ENCODE measurements at places on chromosomes 16 and 17. TPM values are rescaled to one million over a fixed set of nuclear protein-coding genes. Genes with fewer than 3 reads are reported as not detected.

Gene C17orf58
- total RNA-seq: 12.9 TPM

Gene P2RX1
- total RNA-seq: not detected

Gene PLXDC1
- 0.61 TPM for total RNA-seq

DNA sequence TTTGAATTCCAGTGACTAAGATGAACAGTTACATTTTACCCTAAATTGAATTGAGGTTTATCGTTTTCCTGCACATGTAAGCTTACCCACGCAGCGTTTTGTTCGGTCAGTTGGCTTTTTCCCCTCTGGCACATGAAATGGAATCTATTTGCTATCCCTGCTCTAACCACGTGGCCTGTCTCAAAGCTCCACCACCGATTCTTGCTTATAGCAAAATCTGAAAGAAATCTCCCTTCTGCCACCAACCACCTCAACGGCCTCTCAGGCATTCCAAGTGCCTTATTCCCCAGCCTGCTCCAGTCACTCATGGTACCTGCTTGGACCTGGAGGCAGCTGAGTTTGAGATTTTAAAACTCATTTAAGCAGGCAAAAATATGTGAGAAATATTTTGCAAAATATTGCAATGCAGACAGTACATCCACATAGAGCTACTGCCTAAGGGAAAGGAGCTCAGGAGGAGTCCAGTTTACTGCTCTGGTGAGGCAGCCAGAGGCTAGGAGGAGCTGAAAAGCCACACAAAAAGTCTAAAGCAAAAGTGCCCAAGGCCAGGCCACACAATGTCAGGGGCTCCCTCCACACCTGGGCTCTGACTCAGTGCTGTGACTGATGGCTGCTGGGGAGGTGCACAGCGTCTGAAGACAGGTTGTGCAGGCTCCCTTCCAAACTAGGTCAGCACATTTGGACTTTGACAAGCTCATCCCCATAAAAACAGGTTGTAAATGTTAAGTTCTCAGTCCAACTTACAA, 26.4 kb downstream of the ARHGAP17 start:
- peak overlapping the region; percentile 56 for H3K4me3 ChIP-seq
- H3K27me3 ChIP-seq: no peaks in the 10 kb centered on the region
- peaks cover 60% of the 10 kb centered on the region for H3K4me1 ChIP-seq
- peak; percentile 68 for DNase-seq

DNA sequence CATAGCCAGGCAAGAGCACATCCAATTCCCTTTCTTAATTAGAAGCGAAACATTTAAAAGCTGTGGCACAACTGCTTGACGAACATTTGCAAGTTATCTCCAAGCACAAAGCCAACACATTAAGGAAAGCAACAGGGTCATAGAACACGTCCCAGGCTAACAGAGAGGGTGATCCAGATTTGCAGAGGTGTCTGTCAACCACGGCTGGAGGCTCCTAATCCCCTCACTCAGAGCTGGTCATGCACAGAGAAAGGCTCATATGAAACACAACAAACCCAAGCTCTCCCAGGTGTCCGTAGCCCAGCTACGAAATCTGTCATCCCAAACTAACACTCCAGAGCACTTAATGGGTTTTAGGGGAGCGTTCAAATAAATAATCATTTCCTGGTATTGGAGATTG, 276.1 kb downstream of the SLC39A11 start:
- no peak for DNase-seq
- H3K4me1 ChIP-seq: peaks cover 6% of the 10 kb centered on the region
- no peak overlapping the region for H3K4me3 ChIP-seq
- H3K36me3 ChIP-seq: peaks cover 8% of the 10 kb centered on the region

DNA sequence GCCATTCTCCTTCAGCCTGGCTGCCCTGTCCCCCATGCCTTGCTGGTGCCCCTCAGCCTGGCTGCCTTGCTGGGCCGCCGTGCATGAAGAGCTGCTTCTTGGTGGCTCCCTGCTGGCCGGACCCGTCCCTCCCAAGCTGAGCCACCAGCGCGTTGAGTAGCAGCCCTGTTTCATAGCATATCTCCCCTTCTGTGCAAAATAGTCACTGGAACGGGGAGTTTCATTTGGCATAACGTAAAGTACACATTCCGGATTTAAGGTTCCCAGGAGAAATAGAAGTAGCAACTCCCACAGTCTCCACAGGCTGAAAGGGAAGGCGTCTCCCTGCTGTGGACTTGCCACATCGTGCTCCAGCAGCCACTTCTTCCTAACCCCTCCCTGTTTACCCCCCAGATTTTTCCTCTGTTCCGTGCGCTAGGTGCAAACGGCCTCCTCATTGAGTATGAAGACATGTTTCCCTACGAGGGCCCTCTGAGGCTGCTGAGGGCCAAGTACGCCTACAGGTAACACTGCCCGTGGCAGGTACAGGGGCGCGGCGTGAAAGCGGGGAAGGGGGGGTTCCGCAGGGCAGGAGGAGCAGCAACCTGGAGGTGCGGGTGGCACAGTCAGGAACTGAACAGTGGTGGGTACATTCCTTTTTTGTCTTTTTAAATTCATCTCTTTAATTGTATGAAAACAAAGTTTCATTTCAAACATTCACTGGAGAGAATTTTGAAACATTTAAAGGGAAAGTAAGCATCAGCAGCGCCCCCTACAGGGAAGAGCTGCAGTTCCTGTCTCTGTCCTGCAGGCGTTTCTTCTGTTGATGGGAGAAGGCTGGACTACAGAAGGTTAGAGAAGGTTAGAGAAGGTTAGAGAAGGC, 5.8 kb upstream of the OGFOD3 start:
- H3K27me3 ChIP-seq: no peaks in the 10 kb centered on the region
- peak; percentile 47 for DNase-seq
- no peak overlapping the region for H3K27ac ChIP-seq
- no peaks in the 10 kb centered on the region for H3K4me1 ChIP-seq

DNA sequence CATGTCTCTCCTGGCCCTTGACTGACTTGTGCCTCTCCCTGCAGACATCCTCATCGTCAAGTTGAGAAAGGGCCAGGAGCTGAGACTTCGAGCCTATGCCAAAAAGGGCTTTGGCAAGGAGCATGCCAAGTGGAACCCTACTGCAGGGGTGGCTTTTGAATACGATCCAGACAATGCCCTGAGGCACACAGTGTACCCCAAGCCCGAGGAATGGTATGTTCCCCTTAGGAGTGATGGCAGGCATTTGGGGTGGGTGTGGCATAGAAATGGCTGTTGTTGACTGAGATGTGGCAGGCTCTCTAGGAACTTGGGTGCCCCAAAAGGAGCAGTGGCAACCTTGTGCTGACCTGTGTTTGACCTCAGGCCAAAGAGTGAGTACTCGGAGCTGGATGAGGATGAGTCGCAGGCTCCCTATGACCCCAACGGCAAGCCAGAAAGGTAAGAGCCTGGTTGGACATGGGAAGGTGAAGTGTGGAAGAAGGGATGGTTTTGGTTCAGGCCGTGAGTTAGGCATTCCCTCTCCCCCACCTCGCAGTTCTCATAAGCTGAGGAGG, 7.5 kb downstream of the POLR2C start:
- H3K36me3 ChIP-seq: peaks cover 56% of the 10 kb centered on the region
- no peaks in the 10 kb centered on the region for H3K27me3 ChIP-seq
- peak; percentile 65 for DNase-seq
- no peak overlapping the region for H3K27ac ChIP-seq
- H3K4me1 ChIP-seq: peaks cover 2% of the 10 kb centered on the region

GRCh38 chr17:27511168-27511883, 55.1 kb downstream of the KSR1 start:
- H3K36me3 ChIP-seq: no peaks in the 10 kb centered on the region

DNA sequence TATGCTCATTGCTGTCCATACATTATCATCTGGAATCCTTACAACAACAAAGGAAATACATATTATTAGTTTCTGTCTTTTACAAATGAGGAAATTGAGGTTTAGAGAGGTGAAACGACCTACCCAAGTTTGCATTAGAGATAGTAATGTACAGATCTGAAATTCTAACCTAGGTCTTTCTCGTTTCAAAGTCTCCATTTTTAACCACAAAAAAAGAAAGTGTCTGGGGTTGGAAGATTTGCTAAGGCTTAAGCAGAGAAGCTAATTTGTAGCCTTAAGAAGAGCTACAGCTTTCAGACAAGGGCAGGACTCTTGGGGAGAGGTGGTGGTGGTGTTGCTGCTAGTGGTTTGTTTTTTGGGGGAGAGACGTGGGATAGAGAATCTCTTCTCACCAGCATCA, 19.2 kb downstream of the CIITA start:
- peaks cover 57% of the 10 kb centered on the region for H3K27me3 ChIP-seq
- no peak for DNase-seq

GRCh38 chr17:42101513-42102292, 3.4 kb upstream of the ZNF385C start:
- DNase-seq: peak; percentile 69
- no peaks in the 10 kb centered on the region for H3K27me3 ChIP-seq
- no peak overlapping the region for H3K4me3 ChIP-seq
- H3K4me1 ChIP-seq: no peaks in the 10 kb centered on the region
- H3K36me3 ChIP-seq: no peaks in the 10 kb centered on the region
- no peak overlapping the region for H3K27ac ChIP-seq

- no peaks in the 10 kb centered on the region for H3K4me1 ChIP-seq
- no peaks in the 10 kb centered on the region for H3K27me3 ChIP-seq
- H3K4me3 ChIP-seq: no peak overlapping the region
- DNase-seq: peak; percentile 58
Measured at GRCh38 chr17:80270836-80271235, 10.2 kb downstream of the RNF213 start.

DNA sequence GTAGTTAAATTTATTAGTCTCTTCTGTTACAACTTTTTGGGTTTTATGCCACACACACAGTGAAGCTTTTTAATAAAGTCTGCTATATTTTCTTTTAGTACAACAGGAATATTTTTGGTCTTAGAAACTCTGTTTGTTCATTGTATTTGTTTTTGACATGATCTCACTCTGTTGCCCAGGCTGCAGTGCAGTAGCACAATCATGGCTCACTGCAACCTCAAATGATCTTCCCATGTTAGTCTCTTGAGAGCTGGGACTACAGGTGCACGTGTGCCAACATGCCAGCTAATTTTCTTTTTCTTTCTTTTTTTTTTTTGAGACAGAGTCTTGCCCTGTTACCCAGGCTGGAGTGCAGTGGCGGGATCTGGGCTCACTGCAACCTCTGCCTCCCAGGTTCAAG, 27.1 kb downstream of the PPM1D start:
- H3K4me3 ChIP-seq: no peak overlapping the region
- peaks cover 46% of the 10 kb centered on the region for H3K36me3 ChIP-seq
- H3K4me1 ChIP-seq: no peaks in the 10 kb centered on the region
- no peaks in the 10 kb centered on the region for H3K27me3 ChIP-seq
